Kidney (tissue), 22 donors: ENCODE measurements at places on chromosomes 2 and 18.

DNA sequence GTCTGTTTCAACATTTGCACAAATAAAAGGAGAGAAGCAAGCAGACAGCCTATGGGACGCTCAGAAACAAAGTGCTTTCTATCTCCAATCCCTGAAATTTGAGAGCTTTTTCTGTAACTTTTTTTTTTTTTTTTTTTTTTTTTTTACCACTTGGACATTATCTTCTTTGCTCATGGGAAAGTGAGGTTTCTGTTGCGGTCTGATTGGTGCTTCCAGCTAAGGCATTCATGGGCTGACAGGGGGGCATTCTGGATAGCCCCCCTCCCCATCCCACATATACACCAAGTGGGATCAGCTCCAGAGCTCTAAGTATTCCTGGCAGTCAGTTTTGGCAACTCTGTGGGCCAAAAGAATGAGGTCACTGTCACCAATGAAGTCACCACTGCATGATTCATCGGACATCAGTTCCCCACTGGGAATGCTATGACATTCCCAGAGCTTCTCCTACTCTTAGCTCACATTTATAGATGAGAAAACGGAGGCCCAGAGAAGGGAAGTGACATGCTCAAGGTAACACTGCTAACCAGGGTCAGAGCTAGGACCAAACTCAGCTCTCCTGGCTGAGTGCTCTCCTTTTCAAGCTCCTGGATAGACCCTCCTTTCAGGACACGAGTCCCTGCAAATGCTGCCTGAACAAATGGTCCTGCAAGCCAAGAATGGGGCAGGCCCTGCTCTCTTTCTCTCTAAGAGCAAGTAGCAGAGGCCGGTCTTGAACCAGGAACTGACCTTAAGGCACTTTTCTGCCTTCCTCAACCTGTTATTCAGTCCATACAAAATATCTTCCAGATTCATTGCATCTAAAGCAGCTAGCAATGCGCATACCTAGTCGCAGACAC lies 61.3 kb downstream of the TMEM247 start:
- no peak for DNase-seq

DNA sequence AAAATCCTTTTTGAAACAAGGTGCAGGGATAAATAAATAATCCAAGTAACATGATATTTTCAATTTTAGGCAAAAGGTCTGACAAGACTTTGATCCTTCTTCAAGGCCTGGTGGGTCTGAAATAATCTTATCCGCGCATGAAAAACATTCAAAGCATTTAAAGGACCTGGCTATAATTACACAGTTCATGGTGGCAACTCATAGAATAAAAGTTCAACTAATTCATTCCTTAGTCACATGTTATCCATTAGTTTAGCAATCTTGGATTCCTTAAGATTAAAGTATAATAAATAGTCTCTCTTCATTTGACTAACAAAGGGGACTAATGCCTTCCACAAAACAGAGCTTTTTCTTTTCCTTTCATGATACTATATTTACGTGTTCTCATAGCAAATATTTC lies 21.0 kb upstream of the SLC38A11 start:
- DNase-seq = peak; percentile 31

- no peak for DNase-seq
Measured at GRCh38 chr18:11119550-11119949, 29.8 kb downstream of the PIEZO2 start.

- DNase-seq = no peak
Measured at GRCh38 chr2:144553379-144553778, 33.5 kb upstream of the ZEB2 start.

- no peak for DNase-seq
Measured at GRCh38 chr2:23495661-23496114, 110.7 kb downstream of the KLHL29 start.

GRCh38 chr2:198347349-198347748 lies 543.0 kb downstream of the PLCL1 start:
- no peak for DNase-seq

DNA sequence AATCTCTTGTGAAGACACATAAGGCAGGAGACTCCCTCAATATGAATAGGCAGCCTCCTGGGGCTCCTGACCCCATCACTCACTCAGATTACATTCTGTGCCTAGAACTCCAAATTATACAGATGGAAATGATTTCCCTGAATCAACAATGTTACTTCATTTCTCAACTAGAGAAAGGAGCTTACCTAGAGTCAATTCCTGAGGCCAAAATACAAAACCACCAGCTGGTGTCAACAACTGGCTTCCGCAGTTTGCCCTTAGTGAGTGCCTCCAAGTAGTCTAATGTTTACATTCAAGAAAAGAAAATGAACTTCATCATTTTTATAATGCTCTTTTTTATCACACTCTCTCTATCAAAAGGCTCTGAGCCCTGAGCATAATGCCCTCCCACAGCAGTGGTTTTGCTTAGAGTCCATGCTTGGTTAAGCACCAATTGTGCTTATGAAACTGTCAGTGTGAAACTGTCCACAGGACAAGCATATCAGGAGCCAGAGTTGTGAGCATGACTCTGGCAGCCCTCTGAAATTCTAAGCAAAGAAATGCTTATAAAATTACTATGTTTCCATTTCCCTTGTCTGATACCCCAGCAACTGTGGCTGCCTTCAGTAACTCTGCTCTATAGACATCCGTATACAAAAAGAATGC lies 305.7 kb upstream of the PKDCC start:
- DNase-seq = no peak

- no peak for DNase-seq
Measured at GRCh38 chr2:69827796-69828540, 1.5 kb upstream of the GMCL1 start.

DNA sequence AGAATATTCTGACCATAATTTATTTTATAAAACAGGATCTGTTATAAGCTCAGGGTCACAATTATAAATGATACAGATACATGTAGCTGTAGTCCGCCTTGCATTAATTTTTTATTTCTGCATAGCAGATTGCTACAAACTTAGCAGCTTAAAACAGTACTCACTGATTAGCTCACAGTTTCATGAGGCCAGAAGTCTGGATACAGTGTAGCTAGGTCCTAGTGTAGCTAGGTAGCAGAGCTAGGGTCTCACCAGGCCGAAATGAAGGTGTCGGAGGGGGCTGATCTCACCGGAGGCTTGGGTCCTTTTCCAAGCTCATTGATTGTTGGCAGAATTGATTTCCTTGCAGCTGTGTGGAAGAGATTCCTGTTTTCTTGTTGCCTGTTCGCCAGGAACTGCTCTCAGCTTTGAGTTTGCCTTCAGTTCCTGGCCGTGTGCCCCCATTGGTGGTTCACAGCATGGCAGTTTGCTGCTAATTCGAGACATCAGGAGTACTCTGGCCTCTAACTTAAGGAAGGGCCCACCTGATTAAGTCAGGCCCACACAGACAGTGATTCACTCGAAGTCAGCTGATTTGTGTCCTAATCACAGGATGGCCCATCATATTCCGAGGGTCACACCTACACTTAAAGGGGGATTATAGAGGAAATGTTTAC lies 18.4 kb downstream of the NAPG start:
- DNase-seq = no peak

DNA sequence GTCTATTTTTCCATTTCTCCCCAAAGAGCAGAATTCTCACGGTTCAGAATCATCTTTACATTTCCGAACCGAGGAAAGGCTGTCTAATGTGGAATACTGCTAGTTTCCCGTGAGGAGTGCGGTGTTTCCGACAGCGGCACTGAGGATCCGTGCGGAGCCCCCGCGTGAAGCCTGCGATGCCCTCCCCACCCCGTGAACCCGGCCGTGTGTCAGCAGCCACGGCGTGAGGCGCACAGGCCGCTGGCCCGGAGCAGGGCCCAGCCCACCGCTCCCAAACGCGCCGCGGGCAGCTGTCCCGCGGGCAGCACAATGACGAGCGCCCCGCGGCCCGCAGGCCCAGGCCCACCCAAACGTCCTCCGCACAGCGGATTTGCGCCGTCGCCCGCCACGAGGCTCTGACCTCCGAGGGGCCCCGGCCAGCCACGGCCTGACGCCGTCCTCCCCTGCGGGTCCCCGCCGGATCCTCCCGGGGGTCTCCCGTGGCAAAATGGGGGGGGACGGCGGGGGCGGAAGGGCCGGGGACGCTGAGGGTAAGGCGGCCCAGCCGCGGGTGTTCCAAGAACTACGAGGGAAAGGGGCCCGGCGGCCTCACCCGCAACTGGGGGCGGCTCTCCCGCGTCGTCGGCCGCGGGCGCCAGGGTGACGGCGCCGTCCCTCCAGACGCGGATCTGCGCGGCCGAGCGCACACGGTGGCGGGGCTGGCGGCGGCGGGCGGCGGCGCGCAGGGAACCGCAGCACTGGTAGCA lies 796 bp downstream of the SPIRE1 start:
- DNase-seq = peak; percentile 64

DNA sequence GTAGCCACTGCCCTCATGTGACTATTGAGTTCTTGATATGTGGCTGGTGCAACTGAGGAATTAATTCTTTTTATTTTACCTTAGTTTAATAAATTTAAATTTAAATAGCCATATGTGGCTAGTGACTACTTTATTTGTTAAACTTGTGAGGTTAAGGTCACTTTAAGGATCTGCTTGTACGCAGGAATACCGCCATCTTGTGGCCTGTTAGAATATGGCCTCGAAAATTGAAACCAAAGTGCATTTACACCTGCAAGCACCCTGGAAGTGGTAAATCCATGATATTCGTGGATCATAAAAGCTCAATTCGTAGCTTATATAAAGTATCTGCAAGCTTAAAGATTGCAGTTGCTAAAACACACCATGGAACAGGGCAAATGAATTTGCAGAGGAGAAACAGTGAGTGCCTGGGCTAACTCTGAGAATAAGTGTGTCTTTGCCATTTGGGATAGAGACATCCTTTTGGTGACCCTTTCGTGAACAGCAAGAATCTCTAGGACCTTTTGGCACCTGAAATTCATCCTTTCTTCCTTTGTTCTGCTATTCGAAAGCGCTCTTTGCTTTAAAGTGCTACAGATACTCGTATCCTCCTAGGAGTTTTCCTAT lies 59.9 kb upstream of the REG3A start:
- peak; percentile 58 for DNase-seq

- DNase-seq = no peak
Measured at GRCh38 chr18:79687806-79688205, 8.2 kb downstream of the CTDP1 start.

GRCh38 chr2:9474361-9475057 lies at the start of gene IAH1:
Gene IAH1, plus strand, starts transcription at chr2:9474551. Its CDS starts 16 bp downstream, at chr2:9474567.
- peak; percentile 68 for DNase-seq

DNA sequence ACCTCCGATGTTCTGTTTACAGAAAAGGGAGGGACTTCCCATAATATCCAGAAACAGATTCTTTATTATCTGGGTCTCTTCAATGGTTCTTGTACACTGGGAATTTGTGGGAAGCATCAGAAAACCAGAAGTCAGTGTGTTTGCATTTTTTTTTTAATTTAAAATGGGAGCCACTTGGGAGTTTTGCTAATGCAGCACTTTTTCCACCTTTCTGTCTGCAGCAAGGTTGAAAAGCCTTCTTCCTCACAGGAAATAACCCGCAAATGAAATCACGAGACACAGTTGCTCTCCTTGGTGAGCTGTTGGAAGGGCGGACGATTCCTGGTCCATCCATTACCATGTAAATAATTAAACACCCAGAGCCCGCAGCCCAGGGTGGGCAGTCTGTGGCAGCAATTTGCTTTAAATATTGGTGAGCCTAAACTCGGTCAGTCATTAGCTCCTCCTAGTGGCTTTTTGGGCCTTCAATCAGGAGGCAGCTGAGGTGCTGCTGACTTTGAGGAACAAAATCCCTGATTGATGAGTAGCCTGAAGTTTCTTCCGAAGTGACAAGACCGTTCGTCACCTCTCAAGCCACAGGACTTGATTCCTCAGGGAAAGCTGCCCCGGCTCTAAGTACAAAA lies 471.5 kb downstream of the EPHA4 start:
- DNase-seq = peak; percentile 71

- DNase-seq = peak; percentile 73
Measured at GRCh38 chr2:25566694-25567093, 106.7 kb downstream of the DTNB start.

GRCh38 chr2:48249025-48249424 lies 280.9 kb upstream of the STON1 start:
- no peak for DNase-seq

DNA sequence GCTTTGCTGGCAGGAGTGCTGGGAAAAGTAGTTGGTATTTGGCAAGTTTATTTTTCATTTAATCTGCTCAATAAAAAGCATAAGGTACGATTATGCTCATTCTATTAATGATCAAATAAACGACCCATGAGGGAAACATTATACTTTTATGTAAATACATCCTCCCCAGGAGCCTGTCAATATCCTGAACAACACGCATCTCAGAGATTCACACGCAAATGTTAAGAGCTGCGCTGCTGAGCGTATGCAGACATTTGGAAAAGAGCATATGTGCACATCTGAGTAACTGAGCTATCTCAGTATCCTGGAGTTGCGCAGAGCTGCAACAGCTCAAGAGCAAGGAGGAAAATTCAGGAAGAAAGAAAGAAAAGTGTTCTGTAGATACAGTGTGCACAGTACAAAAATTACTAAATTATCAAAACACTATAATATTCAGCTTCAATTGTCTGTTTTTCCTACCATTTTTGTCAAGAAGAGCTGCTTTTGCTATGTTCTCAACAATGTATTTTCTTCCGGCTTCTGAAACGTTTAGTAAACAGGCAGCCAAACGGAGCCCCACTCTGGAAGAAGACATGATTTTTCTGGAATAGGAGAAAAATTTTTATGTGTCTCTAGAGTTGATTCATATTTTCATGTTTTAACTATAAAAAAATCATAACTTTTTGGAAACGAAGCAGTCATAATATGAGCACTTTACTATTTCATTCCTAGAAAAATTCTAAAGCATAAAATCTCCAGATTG lies 2.4 kb downstream of the FTCDNL1 start:
- no peak for DNase-seq

- DNase-seq = no peak
Measured at GRCh38 chr2:96547731-96548171, 11.2 kb downstream of the ARID5A start.

GRCh38 chr18:79754831-79755351 lies 42.8 kb upstream of the KCNG2 start:
- no peak for DNase-seq

GRCh38 chr2:28716265-28716865 lies 35.3 kb upstream of the PPP1CB start:
- peak; percentile 93 for DNase-seq

DNA sequence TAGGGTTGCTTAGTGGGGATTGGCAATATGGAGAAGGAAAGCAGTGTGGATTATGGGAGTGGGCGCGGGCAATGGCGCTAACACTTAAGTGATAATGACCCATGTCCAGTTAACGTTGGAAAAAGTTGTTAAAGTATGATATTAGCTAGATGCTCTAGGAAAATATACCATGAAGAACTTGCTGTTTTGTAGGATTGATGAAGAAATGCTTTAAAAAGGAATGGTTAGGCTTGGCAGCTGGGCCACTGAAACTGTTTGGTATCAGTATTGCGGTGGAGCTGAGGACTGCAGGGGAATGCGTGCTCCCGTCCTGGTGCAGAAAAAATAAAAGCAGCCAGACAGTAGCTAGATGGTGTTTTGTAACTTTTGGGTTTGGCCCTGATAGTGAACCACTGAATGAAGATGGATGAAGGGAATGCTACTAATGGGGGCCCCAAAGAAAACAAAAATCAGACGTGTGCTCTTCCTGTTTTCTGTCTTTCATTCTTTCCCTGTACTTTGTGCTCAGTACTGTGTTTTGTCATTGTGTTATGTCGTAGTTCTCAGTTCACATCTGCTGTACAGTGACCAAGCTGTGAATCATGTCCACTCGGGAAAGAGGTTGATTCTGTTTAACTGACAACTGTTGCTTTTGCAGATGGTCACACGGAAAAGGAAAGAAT lies 999 bp downstream of the INSIG2 start:
- DNase-seq = peak; percentile 17

- no peak for DNase-seq
Measured at GRCh38 chr18:35692866-35693265, 111.3 kb downstream of the GALNT1 start.

GRCh38 chr2:179036353-179036905 lies 13.5 kb downstream of the CCDC141 start:
- no peak for DNase-seq
